ENCODE measurements at places on chromosomes 7 and 10.

DNA sequence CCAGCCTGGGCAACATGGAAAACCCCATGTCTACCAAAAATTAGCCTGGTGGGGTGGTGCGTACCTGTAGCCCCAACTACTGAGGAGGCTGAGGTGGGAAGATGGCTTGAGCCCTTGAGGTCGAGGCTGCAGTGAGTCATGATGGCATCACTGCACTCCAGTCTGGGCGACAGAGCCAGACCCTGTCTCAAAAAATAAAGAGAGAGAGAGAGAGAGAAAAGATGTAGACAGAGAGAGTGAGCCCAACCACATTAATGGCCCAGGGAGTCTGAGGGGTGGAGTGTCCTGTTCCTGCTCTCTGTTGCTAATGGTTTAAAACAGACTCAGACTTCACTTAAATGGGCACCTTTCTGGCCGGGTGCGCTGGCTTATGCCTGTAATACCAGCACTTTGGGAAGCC is 455.7 kb upstream of the GALNT17 start:
- DNase-seq, result no peak

DNA sequence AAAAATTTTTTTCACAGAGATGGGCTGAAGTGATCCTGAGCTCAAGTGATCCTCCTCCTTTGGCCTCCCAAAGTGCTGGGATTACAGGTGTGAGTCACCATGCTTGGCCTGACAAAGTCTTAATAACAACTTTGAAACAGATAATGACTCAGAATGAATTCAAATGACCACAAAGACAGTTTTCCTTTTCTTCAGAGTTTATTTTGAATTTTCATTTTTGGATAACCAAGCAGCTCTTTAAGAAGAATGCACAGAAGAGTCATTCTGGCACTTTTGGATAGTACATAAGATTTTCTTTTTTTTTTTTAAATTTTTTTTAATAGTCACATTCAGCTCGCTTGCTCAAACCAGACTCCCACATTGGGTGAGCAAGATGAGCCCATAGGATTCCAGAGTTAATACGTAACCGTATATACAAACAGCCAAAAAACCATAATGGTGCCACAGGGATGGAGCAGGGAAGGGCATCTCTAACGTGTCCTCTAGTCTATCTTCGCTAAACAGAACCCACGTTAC is 43.0 kb upstream of the NMT2 start:
- no peak for DNase-seq

GRCh38 chr7:47266799-47267198 is 315.1 kb downstream of the TNS3 start:
- DNase-seq, result no peak

DNA sequence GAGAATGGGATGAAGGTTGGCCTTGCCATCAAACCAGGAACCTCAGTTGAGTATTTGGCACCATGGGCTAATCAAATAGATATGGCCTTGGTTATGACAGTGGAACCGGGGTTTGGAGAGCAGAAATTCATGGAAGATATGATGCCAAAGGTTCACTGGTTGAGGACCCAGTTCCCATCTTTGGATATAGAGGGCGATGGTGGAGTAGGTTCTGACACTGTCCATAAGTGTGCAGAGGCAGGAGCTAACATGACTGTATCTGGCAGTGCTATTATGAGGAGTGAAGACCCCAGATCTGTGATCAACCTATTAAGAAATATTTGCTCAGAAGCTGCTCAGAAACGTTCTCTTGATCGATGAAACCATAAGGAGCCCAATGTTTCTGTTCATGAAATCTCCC is 637 bp downstream of the RPEL1 start:
- DNase-seq, result no peak

DNA sequence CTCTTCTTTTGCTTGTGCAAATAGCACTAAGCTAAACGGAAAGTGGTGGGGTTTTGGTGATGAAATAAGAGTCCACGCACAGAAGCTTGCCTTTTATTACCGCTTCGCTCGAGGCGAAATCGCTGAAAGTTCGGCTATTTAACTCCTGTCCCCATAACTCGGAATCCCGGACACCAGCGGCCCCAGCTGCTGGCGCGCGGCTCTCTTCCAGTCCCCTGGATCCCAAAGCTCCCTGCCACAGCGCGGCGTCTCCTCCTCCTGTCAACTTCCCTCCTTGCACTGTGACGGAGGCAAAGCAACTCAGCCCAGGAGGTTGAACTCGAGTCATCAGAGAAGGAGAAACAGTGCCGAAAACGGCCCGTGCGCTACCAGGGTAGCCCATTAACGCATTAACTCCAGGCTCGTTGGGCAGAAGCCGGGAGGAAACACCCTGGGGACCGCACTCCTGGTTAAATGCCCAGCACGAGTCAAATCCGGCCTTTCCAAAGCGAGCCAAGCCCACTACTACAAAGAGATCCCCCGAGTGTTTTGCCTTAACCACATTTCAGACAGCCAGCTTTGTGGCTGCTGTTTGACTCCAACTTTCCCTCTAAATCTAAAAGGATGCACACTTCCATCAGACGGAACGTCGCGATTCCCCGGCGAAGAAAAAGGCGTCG is 1.3 kb downstream of the SEMA3D start:
- no peak for DNase-seq

DNA sequence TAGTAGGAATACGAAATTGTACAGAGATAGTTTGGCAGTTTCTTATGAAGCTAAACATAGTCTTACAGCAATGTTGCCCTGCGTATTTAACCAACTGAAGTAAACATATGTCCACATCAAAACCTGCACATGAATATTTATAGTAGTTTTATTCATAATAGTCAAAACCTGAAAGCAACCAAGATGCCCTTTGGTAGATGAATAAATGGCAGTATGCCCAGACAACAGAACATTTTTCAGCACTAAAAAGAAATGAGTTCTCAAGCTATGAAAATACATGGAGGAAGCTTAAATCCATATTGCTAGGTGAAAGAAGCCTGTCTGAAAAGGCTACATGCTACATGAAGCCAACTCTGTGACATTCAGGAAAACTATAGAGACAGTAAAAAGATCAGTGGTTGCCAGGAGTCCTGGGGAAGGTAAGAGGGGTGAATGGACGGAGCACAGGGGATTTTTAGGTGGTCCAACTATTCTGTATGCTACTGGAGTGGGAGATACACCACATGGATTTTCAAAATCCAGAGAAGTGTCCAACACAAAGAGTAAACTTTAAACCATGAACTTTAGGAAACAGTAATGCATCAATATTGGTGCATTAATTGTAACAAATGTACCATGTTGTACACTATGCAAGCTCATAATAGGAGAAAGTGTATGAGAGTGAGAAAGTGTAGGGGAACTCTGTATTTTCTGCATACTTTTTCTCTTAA is 17.6 kb downstream of the GPRIN2 start:
- no peak for DNase-seq

- no peak for DNase-seq
Observed at GRCh38 chr10:113555751-113556150, 2.9 kb downstream of the HABP2 start.

DNA sequence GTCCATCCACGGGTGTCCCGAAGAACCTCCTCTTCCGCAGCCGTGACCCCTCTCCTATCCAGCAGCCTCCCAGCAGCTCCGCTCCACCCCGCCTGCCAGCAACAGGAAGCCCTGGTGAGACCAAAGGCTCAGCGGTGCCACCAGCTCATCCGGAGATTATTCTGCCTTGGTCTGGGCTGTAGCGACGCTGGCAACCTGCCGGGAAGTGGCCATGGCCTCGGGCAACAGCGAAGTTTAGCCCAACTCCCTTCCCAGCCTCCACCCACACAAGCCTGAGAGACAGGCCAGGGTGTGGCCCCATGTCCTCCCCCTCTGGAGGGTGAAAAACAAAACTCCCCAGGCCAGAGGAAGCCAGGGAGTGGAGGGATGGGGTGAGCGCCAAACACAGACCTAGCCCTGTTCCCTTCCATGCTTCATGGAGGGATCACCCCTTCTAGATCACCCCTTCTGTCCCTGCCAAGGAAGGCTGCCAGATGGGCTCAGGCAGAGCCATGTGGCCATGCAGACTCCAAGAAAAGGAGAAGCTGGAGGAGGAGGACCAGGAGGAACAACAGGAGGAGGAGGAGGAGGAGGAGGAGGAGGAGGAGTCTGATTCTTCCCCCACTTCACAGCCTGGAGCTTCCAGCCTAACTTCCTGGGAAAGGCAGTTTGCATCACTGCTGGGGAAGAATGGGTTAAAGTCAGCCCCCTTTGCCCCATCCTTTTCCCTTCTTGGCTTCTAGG is 918 bp downstream of the CALHM2 start:
- no peak for DNase-seq

Measured in smooth muscle cell of the brain vasculature (primary cell).